ENCODE measurements at places on chromosomes 5 and 9. TPM values are rescaled to one million over a fixed set of nuclear protein-coding genes. Genes with fewer than 3 reads are reported as not detected.

Gene SPATA31D4
- not detected for polyA plus RNA-seq

Gene PLPP1
- polyA plus RNA-seq, result 9.5 TPM

Gene HSPB3
- not detected for polyA plus RNA-seq

Gene ZNF462
- not detected for polyA plus RNA-seq

Gene RNF183
- polyA plus RNA-seq, result not detected

Gene CCDC183
- polyA plus RNA-seq, result 0.78 TPM
